Stimulated activated memory B cell treated with anti-CD40 and anti-IgM and Interleukin-4, amounts not matched to agents 10 μg/mL and 1 μg/mL and 100 μg/mL, for 72 hours (primary cell): ENCODE measurements at places on chromosomes 12 and 14.

DNA sequence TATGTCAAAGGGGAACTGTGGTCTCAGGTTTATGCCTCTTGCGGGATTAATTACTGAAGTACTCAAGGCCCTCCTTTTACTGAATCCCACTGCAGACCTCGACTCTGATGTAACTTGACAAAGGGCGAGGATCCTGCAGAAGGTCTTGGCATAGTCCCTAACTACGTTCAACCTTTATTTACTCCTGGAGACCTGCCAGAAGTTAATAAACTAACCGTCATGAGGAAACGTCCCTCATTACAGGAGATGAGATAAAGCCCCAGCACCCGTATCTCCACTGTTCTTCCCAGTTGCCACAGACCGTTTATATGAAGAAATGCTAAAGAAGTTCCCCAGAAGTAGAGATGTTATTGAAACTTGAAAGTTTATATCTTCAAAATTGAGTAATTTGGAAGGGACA is 190.9 kb downstream of the ETV6 start:
- no peak overlapping the region for H3K27ac ChIP-seq
- no peaks in the 10 kb centered on the region for H3K27me3 ChIP-seq
- H3K4me3 ChIP-seq, result no peak overlapping the region
- H3K36me3 ChIP-seq, result peaks cover 66% of the 10 kb centered on the region

DNA sequence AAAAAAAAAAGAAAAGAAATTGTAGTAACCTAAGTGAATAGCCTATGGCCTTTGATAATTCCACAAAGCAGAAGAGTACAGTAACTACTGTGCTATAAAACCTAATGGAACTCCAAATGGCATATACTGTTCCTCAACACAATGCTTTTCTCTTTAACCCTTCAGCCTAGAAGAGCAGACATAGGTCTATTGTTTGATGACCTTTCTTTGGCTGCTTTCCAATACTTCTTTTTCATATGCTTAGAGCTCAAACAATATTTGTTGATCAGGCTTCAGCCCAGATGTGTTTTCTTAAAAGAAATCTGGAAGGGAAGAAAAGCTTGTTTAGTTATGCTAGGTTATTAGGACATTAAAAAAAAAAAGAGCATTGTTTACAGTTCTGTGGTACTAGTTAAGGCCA is 116.4 kb downstream of the NTN4 start:
- no peaks in the 10 kb centered on the region for H3K36me3 ChIP-seq
- no peak for ATAC-seq
- no peaks in the 10 kb centered on the region for H3K4me1 ChIP-seq
- no peak overlapping the region for H3K4me3 ChIP-seq
- no peak overlapping the region for H3K27ac ChIP-seq

DNA sequence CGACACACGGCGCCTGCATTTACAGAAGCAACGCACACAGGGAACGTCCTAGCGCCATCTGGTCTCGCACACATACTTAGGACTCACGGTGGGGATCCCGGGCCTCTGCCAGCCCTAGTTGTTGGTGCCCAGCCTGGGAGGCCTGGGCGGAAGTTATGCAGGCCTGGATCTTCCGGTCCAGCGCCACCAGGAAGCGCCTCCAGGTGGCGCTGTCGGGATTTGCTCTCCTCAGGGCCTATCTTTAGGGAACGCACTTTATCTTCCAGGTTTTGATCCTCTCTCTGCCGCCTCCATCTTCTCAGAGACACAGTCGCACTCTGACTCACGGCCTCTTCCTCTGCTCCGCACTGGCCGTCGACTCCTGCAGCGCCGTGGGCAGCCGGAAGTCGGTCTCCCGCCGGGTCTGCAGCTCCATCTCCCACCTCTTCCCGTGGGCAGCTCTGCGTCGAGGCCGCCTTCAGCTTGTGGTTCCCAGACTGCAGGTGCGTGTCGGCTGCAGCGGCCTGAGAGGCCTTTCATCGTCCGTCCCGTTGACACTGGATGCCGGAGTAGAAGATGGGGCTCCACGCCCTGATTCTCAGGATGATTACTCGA is 760.4 kb downstream of the TMEM121 start:
- no peaks in the 10 kb centered on the region for H3K27me3 ChIP-seq
- ATAC-seq, result no peak
- H3K4me3 ChIP-seq, result no peak overlapping the region
- H3K4me1 ChIP-seq, result no peaks in the 10 kb centered on the region
- H3K36me3 ChIP-seq, result no peaks in the 10 kb centered on the region

- H3K4me3 ChIP-seq, result no peak overlapping the region
- H3K36me3 ChIP-seq, result no peaks in the 10 kb centered on the region
- no peak for ATAC-seq
- H3K4me1 ChIP-seq, result peaks cover 10% of the 10 kb centered on the region
- H3K27me3 ChIP-seq, result no peaks in the 10 kb centered on the region
- H3K27ac ChIP-seq, result peak overlapping the region; percentile 7
Observed at GRCh38 chr14:72901361-72901760, 7.5 kb upstream of the DPF3 start.

GRCh38 chr14:57182760-57183503 is 85.8 kb downstream of the EXOC5 start:
- no peak overlapping the region for H3K4me3 ChIP-seq
- H3K27me3 ChIP-seq, result peaks cover 27% of the 10 kb centered on the region
- ATAC-seq, result no peak
- no peaks in the 10 kb centered on the region for H3K36me3 ChIP-seq
- H3K4me1 ChIP-seq, result no peaks in the 10 kb centered on the region
- H3K27ac ChIP-seq, result no peak overlapping the region

DNA sequence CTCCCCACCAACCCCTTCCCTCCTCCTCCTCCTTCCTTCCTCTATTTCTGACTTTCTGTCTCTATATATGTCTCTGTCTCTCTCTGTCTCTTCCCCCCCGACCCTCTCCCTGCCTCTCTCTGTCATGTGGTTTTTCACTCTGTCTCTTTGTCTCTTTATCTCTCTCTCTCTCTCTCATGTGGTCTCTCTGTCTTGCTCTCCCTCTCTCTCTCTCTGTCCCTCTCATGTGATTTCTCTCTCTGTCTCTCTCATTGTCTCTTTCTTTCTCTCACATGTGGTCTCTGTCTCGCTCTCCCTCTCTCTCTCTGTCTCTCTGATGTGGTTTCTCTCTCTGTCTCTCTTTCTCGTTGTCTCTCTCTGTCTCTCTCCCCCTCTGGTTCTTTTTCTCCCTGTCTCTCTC is 59.3 kb downstream of the PHETA1 start:
- no peak for ATAC-seq
- H3K27me3 ChIP-seq, result peaks cover 25% of the 10 kb centered on the region
- H3K4me3 ChIP-seq, result no peak overlapping the region
- H3K27ac ChIP-seq, result no peak overlapping the region

- no peak overlapping the region for H3K27ac ChIP-seq
- H3K4me1 ChIP-seq, result peaks cover 6% of the 10 kb centered on the region
- no peak for ATAC-seq
- H3K36me3 ChIP-seq, result peaks cover 51% of the 10 kb centered on the region
- no peak overlapping the region for H3K4me3 ChIP-seq
- H3K27me3 ChIP-seq, result no peaks in the 10 kb centered on the region
Observed at GRCh38 chr14:74281069-74281468, 21.7 kb downstream of the ABCD4 start.

- peaks cover 90% of the 10 kb centered on the region for H3K4me1 ChIP-seq
- ATAC-seq, result peak; percentile 16
- H3K4me3 ChIP-seq, result peak overlapping the region; percentile 44
- peaks cover 37% of the 10 kb centered on the region for H3K36me3 ChIP-seq
Observed at GRCh38 chr14:102826161-102826560, 48.9 kb downstream of the TRAF3 start.
